NCI-H526 (cell line): ENCODE measurements at places on chromosomes 7 and 10.
A peak's percentile ranks its signal among the peaks of the same experiment; 100 is the strongest.

GRCh38 chr10:98267894-98268693, at the start of gene LOXL4:
Gene LOXL4, minus strand, starts transcription at chr10:98268194. Its CDS starts 5,175 bp downstream, at chr10:98263019.
- peak; percentile 48 for DNase-seq

GRCh38 chr10:101771380-101771779, 4.5 kb downstream of the FGF8 start:
- DNase-seq: no peak

DNA sequence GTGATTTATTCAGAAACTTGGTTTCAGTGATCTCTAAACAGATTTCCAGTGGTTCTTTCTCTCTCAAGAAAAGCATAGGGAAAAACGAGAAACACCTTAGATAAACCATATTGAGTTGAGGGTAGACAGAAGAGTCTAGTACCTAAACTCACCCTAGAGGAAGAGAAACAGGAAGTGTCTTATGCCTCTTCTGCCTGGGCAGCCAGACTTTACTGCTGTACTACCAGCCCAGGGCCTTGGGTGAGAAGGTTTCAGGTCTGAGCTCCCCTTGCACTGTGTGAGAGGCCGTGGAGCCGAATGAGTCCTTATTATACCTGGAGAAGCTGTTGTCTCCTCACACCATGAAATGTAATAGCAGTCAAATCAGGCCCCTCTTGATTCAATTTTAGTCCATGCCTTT, 18.2 kb downstream of the HIF1AN start:
- no peak for DNase-seq

DNA sequence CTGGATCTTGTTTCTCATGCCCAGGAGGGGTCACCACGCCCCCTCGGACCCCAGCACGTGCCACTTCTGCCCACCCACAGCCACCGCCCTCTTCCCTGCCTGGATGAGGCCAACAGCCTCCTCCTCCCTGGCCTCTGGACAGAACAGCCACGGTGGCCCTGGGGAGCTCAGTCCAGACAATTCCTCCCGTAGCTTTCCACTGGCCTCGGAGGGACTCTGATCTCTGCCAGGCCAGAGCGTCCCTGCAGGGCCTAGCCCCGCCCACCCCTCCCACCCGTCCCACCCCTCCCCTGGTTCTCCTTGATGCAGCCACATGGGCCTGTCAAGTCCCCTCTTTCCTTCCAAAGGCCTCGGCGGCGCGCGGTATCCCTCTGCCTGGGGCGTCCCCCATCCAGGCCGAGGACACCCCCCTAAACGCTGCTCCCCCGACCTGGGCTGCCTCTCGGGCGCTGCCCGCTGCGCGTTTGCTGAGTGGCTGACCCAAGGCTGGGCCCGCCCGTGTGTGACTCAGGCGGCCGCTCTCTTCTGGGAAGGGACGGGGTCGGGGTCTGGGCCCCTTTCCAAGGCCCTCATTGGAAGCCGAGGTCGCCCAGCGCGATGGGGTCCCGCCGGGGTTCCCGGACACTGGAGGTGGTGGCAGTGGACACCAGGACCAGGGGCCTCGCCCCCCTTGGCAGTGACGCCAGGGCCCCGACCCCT, 557 bp downstream of the TMEM120A start:
- DNase-seq: peak; percentile 81

DNA sequence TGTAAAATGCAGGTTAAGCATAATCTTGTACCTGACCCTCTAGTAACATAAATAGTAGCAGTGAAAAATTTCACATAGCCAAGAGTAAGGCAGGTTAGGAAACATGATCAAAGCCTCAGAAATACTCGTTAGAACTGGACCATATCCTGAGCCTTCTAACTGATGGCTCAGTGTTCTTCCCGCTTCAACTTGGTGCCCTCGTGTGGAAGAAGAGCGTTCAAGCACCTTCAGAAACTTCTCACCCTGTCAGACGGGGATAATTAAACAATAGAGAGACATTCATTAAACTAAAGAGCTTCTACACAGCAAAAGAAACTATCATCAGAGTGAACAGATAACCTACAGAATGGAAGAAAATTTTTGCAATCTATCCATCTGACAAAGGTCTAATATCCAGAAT, 124.5 kb downstream of the MYOF start:
- DNase-seq: peak; percentile 7

DNA sequence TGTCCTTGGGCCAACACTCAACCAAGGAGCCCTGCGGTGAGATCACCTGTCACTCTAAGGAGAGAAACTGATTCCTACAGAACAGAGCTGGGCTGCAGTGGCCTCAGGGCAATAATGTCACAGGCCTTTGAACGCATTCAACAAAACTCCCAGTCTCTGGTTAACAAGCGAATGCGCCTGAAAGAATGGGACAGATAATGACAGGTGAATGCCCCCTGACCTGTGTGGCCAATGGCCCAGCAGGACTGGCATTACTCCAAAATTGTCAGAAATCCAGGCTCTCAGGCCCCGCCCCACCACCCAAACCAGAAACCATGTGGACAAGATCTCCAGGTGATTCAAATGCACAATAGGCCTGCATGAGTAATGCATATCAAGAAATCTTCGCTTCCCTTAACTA, 277.7 kb upstream of the KLF6 start:
- DNase-seq: no peak

- no peak for DNase-seq
Observed at GRCh38 chr7:57400531-57401155, 49.3 kb upstream of the ZNF716 start.
